ENCODE measurements at places on chromosomes 4 and X.

GRCh38 chr4:109649872-109650271 lies 53.4 kb downstream of the CASP6 start:
- no peak for DNase-seq

- DNase-seq, result no peak
Observed at GRCh38 chrX:21963731-21964405, 23.4 kb downstream of the SMS start.

GRCh38 chrX:44456685-44457084 lies 86.0 kb downstream of the FUNDC1 start:
- no peak for DNase-seq

- DNase-seq, result no peak
Observed at GRCh38 chr4:156571146-156571545, 400.5 kb downstream of the PDGFC start.

GRCh38 chr4:184373886-184374405 lies 100.4 kb downstream of the IRF2 start:
- no peak for DNase-seq

DNA sequence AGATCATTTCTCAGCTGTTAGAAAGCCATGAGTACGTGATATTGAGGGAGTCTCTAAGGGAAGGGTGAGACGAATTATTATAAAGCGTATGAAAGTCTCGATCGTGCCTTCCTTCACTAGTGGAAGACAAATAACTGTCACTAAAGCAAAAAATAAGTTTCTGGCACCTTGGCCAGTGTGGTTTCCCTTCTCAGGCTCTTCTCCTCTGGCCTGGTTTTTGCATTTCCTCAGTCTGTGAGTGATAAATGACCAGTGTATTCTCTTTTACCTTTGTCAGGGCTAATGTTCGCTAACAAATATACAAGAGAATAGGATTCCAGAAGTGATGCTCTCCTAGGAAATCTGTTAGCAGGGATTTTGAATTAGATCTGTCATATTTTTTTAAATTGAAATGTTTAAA lies 19.6 kb downstream of the TXK start:
- DNase-seq, result no peak

GRCh38 chr4:82047731-82048130 lies 326.1 kb downstream of the HNRNPD start:
- DNase-seq, result no peak
